ENCODE measurements at places on chromosomes 1 and 21. TPM values are rescaled to one million over a fixed set of nuclear protein-coding genes. Genes with fewer than 3 reads are reported as not detected.

DNA sequence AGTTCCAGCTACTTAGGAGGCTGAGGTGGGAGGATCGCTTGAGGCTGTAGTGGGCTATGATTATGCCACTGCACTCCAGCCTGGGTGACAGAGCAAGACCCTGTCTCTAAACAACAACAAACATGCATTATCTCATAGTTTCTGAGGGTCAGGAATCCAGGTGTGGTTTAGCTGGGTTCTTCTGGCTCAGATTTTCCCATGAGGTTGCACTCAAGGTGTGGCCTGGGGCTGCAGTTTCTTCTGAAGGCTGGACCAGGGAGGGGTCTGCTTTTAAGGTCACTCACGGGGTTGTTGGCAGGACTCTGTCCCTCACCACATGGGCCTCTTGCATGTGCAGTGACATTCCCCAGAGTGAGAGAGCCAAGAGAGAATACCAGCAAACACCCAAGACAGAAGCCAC lies 77.0 kb downstream of the EPHB2 start:
- no peaks in the 10 kb centered on the region for H3K27me3 ChIP-seq
- H3K27ac ChIP-seq, result no peak overlapping the region
- no peak overlapping the region for H3K4me3 ChIP-seq
- peaks cover 32% of the 10 kb centered on the region for H3K4me1 ChIP-seq

GRCh38 chr1:221303623-221304022 lies 424.4 kb downstream of the HLX start:
- H3K27me3 ChIP-seq, result no peaks in the 10 kb centered on the region
- DNase-seq, result no peak
- H3K4me1 ChIP-seq, result no peaks in the 10 kb centered on the region
- no peaks in the 10 kb centered on the region for H3K36me3 ChIP-seq
- no peak overlapping the region for H3K4me3 ChIP-seq
- H3K27ac ChIP-seq, result no peak overlapping the region

GRCh38 chr1:169368406-169368769 lies 393 bp downstream of the BLZF1 start:
- peak overlapping the region; percentile 91 for H3K27ac ChIP-seq
- H3K4me3 ChIP-seq, result peak overlapping the region; percentile 98
- peaks cover 17% of the 10 kb centered on the region for H3K36me3 ChIP-seq

DNA sequence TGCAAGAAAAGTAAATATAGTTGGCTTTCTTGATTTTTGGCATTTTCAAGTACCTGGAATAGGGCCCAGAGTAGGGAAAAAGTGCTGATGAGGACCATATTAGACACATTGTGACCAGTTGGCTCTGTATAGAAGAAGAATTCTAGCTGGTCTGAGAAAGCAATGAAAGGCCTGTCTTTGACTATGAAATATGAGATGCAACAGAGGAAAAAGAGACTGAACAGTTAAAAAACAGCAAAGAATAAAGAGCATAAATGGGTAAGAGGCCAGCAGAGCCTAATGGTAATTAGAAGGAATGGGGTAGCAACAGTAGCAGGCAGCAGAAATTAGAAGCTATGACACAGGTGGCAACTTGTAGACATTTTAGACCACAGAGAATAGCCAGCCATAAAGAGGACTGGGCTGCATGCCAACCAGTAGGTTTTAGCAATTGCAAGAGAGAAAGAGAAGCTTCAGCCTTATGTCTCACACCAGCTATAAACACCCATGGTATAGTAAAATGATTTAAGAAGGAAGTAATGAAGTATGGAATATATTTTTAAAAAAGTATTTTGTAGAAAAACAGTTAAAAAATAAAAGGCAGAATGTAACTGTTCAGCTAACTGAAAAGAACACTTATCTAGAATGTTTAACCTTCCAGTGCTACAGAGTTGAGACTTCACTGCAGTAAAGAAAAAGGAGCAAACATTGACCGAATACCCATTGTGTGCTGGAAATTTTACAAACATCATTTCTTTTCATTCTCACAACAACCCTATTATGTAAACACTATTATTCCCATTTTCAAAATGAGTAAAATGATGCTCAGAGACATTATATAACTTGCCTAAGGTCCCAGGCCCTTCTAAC lies 114.1 kb downstream of the LHX4 start:
- H3K4me1 ChIP-seq, result no peaks in the 10 kb centered on the region
- no peak overlapping the region for H3K4me3 ChIP-seq
- no peaks in the 10 kb centered on the region for H3K36me3 ChIP-seq
- H3K27me3 ChIP-seq, result no peaks in the 10 kb centered on the region
- H3K27ac ChIP-seq, result no peak overlapping the region

DNA sequence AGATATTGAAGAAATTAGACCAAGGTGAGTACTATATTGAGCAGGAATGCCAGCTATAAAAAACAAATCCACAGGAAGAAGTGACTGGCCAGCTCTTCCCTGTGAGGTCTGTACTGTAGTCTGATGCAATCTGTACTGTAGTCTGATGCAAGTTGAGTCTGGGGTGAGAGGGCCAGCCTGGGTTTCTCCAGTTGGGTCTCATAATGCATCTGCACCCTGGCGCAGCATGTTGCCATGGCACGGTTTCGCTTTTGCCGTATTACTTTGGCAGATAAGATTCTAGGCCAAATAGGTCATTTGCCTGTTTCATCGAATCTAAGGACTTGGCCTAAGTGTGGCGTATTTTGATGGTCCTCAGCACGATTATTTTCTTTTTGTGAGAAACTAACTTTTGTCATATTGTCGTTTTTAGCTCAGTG lies 24.4 kb upstream of the PGD start:
- peaks cover 21% of the 10 kb centered on the region for H3K36me3 ChIP-seq
- H3K4me3 ChIP-seq, result no peak overlapping the region
- DNase-seq, result no peak
- no peak overlapping the region for H3K27ac ChIP-seq

S100A7A gene
- not detected for total RNA-seq

TYW3 gene
- 17.2 TPM for total RNA-seq

PLA2G2F gene
- not detected for total RNA-seq

FBXO2 gene
- 54.9 TPM for total RNA-seq
